HS-27A (cell line): ENCODE measurements at places on chromosomes 13 and 19.

- no peak for DNase-seq
These were observed 566 bp downstream of the MPV17L2 start for GRCh38 chr19:18193388-18194180.

DNA sequence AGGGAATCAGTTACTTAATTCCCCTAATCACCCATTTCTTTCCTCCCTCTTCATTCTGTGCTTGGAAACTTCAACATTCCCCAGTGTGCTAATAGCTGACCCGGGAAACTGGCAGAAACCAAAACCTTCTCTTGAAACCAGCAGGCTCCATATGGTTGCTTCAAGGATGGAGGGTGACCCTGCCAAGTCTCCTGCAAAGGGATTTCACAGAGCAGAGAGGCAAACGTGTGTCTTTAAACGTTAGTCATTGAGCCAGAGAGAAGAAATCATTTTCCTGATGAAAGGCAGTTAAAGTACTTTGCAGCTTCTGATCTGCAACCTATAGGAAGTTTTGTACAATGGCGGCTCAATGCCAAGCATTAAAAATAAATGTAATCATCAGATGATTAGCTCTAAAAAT lies 220.9 kb downstream of the POU4F1 start:
- no peak for DNase-seq

GRCh38 chr19:3359015-3359918 lies 7.1 kb upstream of the NFIC start:
- DNase-seq, result no peak

DNA sequence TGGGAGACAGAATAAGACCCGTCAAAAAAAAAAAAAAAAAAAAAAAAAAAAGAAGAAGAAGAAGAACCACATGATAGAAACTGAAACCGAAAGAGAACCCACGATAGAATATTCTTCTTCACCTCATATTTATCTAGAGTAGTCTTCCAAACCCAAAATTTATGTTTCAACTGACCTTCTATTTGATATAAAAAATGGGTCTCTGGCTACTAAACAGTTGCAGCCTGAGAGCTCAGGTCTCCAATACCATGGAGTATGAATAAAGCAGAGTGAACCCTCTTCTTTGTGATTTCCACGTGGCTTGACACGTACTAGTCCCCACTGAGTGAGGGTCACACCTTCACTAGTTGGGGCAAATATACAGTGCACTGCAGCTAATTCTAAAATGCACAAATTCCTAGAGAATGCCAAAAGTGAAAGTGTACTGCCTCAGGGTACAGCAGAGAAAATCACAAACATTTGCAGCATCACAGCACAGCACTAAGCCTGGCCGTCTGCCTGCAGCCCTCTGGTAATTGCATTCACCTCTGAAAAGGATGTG lies 30.8 kb upstream of the RFC3 start:
- DNase-seq, result no peak
